CD8-positive, alpha-beta memory T cell (primary cell): ENCODE measurements at places on chromosomes 4 and X. TPM values are rescaled to one million over a fixed set of nuclear protein-coding genes. Genes with fewer than 3 reads are reported as not detected.
A peak's percentile ranks its signal among the peaks of the same experiment; 100 is the strongest.

DNA sequence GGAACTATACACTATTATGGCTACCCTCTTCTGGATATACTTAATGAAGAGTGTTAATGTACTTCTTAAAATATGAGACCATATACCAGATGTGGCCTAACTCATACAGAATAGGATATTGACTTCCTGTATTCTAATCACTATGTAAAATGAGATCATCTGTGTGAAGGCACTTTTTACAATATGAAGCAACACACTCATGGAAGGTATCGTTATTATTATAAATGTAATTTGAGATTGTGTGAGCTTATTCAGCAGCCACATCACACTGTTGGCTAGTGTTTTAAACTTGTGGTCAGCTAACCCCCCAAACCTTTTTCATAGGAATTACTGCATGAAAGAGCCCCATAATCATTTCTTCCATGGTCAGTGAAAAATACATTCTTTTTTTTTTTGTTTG, 281.8 kb upstream of the TEX13A start:
- DNase-seq, result no peak

DNA sequence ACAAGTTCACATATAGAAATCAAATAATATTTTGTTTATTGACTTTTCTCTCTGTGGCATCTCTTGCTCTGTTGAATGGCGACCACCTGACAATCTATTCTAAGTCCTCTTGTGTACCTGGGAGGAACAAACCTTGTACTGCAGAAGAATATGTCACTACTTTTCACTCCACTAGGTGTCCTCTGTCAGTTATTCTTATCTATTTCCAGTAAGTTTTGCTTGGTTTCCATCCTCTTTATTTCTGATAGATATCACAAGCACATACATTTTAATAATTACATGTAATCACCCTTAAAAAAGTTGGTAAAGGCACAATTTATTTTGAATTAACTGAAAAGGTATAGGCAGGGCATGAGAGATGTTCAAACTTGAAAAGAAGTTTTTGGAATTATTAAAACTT, 238.4 kb downstream of the SNCA start:
- DNase-seq, result no peak

DNA sequence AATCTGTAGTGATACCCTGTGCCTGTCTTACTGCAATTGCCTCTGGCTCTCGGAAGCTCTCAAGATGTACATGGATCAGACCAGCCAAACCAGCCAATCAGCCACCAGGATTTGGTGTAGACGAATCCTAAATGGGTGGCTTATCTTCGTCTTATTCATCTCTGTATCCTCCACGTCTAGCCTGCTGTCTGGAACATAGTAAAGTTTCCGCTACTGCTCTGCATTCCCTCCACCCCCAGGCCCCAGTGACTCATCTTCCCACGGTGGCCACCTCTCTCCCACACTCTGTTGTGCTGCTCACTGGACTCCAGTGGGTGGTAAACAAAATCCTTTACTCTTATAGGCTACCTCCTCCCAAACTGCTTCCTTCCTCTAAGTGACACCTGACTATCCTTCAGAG, 37.8 kb downstream of the SEPTIN6 start:
- peak; percentile 16 for DNase-seq

DNA sequence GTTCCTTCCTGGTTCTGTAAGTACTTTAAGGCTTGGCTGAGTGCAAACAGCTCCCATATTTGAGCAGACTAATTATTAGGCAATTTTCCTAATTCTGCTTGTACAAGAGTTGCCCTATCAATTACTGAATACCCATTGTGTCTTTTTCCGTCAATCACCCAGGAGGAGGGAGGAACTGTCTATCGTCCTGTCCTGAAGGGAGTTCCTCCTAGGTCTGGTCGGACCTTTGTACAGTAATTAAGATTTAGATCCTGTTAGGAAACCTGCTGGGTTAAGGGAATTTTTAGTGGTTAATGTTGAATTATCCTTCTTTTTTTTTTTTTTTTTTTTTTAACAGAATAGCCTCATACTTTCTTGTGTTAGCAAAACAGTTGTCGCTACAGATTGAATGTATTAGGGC, 130.1 kb downstream of the KDM6A start:
- no peak for DNase-seq

Gene PDZD4
- 1.3 TPM for total RNA-seq

Gene PPARGC1A
- total RNA-seq, result not detected
